Airway epithelial cell (primary cell): ENCODE measurements at places on chromosomes 7 and 10. TPM values are rescaled to one million over a fixed set of nuclear protein-coding genes. Genes with fewer than 3 reads are reported as not detected.

ABCB4 gene
- total RNA-seq: not detected in 2 replicates

CABCOCO1 gene
- not detected in 2 replicates for total RNA-seq

SLC16A9 gene
- 10.3 and 12.8 TPM in 2 replicates for total RNA-seq

PLAU gene
- total RNA-seq: 167 and 177 TPM in 2 replicates

KIAA1549 gene
- 1.0 and 1.7 TPM in 2 replicates for total RNA-seq

NEBL gene
- total RNA-seq: 13.4 and 17.1 TPM in 2 replicates

NUDT1 gene
- 50.9 and 56.2 TPM in 2 replicates for total RNA-seq

SYT15B gene
- under 0.01 TPM in 1 of 2 replicates, not detected in the other for total RNA-seq

SPDYE2B gene
- not detected in 2 replicates for total RNA-seq

C10orf53 gene
- not detected in 2 replicates for total RNA-seq

RTKN2 gene
- total RNA-seq: 0.74 and 0.85 TPM in 2 replicates
